ENCODE measurements at places on chromosomes 6 and 20. TPM values are rescaled to one million over a fixed set of nuclear protein-coding genes. Genes with fewer than 3 reads are reported as not detected.

DNA sequence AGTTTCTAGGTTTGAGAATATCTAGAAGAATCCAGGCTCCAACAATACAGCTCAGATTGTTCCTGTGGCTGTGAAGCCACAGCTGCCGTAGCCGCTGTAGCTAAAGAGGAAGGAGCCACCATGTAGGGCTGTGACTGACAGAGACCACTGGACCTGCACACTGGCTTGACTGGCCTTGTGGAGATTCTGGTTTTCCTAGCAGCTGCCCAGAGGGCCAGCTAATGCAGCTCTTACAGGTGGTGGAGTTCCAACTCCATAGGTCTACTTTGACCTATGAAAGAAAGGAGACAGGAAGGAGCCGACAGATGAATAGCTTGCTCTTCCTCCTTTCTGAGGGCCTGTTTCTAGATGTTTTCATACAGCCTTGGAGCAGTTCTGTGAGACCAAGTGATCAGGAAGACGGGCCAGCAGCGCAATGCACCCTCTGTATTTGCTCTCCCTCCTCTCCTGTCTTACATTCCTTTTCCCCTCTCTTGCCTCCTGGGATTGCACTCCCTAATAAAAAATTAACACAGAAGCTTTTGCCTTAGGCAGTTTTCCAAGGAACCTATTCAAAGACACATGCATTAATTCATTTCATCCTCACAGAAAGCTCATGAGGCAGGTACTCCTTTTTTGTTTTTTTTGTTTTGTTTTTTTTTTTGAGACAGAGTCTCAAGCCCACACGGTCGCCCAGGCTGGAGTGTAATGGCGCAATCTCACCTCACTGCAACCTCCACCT, 51.8 kb upstream of the MYB start:
- H3K4me1 ChIP-seq, result peaks cover 16% of the 10 kb centered on the region
- no peak overlapping the region for H3K27ac ChIP-seq
- DNase-seq, result no peak
- H3K27me3 ChIP-seq, result no peaks in the 10 kb centered on the region

DNA sequence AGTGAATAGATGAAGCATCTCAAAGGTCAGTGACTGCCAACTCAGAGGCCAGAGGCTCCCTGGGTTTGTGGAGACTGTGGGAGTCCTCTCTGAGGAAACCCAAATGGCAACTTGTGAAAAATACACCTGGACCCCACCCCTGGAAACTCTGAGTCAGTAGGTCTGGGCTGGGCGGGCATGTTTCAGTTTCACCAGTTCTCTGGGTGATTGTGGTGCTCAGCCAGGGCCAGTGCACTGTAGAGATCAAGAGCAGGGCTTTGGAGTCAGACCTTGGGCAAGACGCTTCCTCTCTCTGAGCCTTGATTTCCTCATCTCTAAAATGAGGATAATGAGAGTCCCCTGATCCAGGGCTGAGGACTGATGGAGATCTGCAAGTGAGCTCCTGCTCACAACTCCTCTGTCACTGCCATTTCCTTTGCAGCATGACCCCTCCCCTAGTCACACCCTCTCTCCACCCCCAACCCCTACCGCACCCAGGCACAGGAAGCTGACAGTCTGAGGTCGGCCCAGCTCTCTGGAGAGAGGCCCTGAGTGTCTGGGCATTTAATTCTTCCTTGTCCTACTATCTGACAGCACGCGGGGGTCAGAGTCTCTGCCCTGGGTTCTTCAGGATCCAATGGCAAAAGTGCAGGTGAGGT, 5.1 kb downstream of the DEF6 start:
- DNase-seq, result peak; percentile 52
- 0 out of 2 replicates have a peak overlapping the region, but pooled peaks have one; percentile 48 for H3K27ac ChIP-seq
- no peaks in the 10 kb centered on the region for H3K27me3 ChIP-seq
- H3K4me1 ChIP-seq, result peaks cover 34% of the 10 kb centered on the region

- H3K36me3 ChIP-seq, result no peaks in the 10 kb centered on the region
- no peaks in the 10 kb centered on the region for H3K27me3 ChIP-seq
- H3K27ac ChIP-seq, result no peak overlapping the region
- no peak for DNase-seq
- no peak overlapping the region for H3K4me3 ChIP-seq
Observed at GRCh38 chr6:127404133-127404532, 55.1 kb downstream of the KIAA0408 start.

DNA sequence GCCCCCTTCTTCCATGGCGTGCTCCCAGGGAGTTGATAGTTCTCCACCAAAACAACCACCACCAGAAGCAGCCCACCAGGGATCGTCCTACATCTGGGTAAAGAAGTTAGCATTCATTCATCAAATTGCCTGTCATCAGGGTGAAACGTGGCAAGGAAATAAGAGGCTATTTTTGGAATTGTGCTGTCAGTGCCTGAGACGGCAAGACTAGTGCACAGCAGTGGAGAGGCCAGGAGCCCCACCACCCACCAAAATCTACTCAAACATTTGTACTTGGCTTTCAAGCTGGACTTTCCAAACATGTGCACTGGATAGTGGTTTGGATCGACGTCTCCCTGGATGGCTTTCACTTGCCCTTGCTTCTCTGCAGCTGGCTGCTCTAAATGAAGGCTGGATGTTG, 44.8 kb downstream of the TXNDC5 start:
- no peaks in the 10 kb centered on the region for H3K4me1 ChIP-seq
- no peaks in the 10 kb centered on the region for H3K27me3 ChIP-seq
- H3K36me3 ChIP-seq, result no peaks in the 10 kb centered on the region
- H3K27ac ChIP-seq, result no peak overlapping the region

GRCh38 chr20:47493175-47493962, 8.3 kb upstream of the NCOA3 start:
- peaks cover 13% of the 10 kb centered on the region for H3K4me1 ChIP-seq
- H3K36me3 ChIP-seq, result no peaks in the 10 kb centered on the region
- no peak overlapping the region for H3K4me3 ChIP-seq
- H3K27me3 ChIP-seq, result no peaks in the 10 kb centered on the region

- H3K27me3 ChIP-seq, result no peaks in the 10 kb centered on the region
- H3K27ac ChIP-seq, result no peak overlapping the region
- no peak for DNase-seq
- no peak overlapping the region for H3K4me3 ChIP-seq
- no peaks in the 10 kb centered on the region for H3K4me1 ChIP-seq
Observed at GRCh38 chr6:129543981-129544380, 166.0 kb downstream of the ARHGAP18 start.

GRCh38 chr6:112780498-112781096, 433.5 kb downstream of the RFPL4B start:
- no peaks in the 10 kb centered on the region for H3K27me3 ChIP-seq
- H3K36me3 ChIP-seq, result no peaks in the 10 kb centered on the region
- no peak overlapping the region for H3K27ac ChIP-seq
- no peak overlapping the region for H3K4me3 ChIP-seq
- peaks cover 16% of the 10 kb centered on the region for H3K4me1 ChIP-seq
- DNase-seq, result peak; percentile 73

The BHLHE23 gene
- total RNA-seq, result 0.66 TPM

The SFT2D1 gene
- 48.0 TPM for total RNA-seq

GRCh38 chr6:169371344-169372127, 117.9 kb upstream of the THBS2 start:
- no peak overlapping the region for H3K4me3 ChIP-seq
- peak overlapping the region; percentile 20 for H3K27ac ChIP-seq
- DNase-seq, result peak; percentile 51
- H3K27me3 ChIP-seq, result no peaks in the 10 kb centered on the region

GRCh38 chr6:2579241-2579761, 171.4 kb downstream of the MYLK4 start:
- no peak overlapping the region for H3K27ac ChIP-seq
- peaks cover 7% of the 10 kb centered on the region for H3K36me3 ChIP-seq
- H3K4me3 ChIP-seq, result no peak overlapping the region

- H3K4me1 ChIP-seq, result peaks cover 14% of the 10 kb centered on the region
- H3K36me3 ChIP-seq, result no peaks in the 10 kb centered on the region
- no peak for DNase-seq
- H3K4me3 ChIP-seq, result no peak overlapping the region
- no peak overlapping the region for H3K27ac ChIP-seq
Observed at GRCh38 chr6:148328876-148329555, 13.6 kb upstream of the SASH1 start.

DNA sequence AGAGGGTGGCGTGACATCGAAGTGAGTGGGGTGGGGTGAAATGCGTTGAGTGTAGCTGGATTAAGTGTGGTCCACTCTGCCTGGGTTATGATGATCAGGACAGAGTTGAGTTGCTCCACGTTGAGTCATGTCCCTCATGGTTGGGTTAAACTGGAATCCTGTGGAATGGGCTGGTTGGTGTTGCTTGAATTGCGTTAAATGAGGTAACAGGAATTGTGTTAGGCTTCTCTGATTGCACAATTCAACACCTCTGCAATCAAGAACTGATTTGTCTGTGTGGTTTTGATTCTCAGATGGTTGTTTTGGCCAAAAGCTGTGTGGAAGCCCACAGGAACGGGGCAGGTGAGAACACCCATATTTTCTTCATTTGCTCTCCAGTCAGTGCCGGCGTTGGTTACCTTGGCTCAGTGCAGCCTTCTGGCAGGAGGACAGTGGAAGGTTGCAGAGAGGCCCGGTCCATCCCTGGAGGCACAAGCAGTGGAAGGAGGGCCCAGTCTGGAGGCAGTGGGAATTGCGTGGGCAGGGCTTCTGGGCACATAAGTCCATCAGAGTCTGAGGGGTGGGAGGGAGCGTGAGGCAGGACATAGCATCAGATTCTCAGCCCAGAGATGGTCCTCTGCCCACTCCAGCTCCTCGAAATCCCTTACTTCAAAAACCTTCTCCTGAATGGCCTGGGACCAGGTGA, 11.6 kb downstream of the NOTCH4 start:
- no peak overlapping the region for H3K4me3 ChIP-seq
- no peak for DNase-seq
- H3K27ac ChIP-seq, result 0 out of 2 replicates have a peak overlapping the region, but pooled peaks have one; percentile 10
- H3K36me3 ChIP-seq, result no peaks in the 10 kb centered on the region

- no peaks in the 10 kb centered on the region for H3K27me3 ChIP-seq
- no peak for DNase-seq
- no peak overlapping the region for H3K27ac ChIP-seq
- H3K4me1 ChIP-seq, result peaks cover 6% of the 10 kb centered on the region
Observed at GRCh38 chr6:12832226-12832735, 115.7 kb downstream of the PHACTR1 start.

The WFDC12 gene
- not detected for total RNA-seq

DNA sequence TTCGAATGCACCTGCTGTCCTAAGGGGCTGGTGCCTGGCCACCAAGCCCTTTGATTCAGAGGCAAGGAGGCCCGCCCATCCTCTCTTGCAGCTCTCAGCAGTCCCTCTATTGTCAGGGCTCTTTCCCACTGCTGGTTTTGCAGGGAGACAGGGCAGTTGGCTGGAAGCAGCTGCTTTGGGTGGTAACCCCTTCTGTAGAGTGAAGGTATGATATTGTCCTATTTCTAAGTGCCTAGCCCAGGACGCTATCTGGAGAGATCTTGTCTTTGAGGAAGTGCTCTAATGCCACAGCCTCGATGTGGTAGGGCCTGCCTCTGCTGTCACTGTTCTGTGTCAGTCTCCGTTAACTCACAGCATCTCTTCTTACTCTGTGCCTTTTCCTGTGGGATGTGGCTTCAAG, 5.6 kb downstream of the PLCG1 start:
- H3K27ac ChIP-seq, result 0 out of 2 replicates have a peak overlapping the region, but pooled peaks have one; percentile 20
- DNase-seq, result no peak
- no peak overlapping the region for H3K4me3 ChIP-seq
- no peaks in the 10 kb centered on the region for H3K27me3 ChIP-seq

DNA sequence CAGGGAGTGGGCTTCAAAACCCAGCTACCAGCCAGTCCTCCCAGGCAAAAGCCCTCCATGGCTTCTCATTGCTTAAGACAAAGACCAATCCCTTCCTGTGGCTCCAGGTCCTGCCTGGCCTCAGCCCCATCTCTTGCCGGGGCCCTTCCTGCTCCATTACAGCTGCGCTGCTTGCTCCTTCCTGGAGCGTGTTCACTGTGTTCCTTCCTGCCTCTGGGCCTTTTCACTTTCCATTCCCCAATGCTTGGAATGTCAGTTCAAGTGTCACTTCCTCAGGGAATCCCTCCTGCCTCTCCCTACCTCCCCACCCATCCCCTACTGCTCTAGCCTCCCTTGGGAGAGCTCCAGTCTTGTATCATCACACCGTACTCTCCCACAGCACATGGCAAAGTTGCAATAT, 11.1 kb upstream of the ITPR3 start:
- H3K4me3 ChIP-seq, result no peak overlapping the region
- H3K36me3 ChIP-seq, result peaks cover under 1% of the 10 kb centered on the region
- H3K4me1 ChIP-seq, result peaks cover 45% of the 10 kb centered on the region
- H3K27me3 ChIP-seq, result peaks cover 4% of the 10 kb centered on the region

DNA sequence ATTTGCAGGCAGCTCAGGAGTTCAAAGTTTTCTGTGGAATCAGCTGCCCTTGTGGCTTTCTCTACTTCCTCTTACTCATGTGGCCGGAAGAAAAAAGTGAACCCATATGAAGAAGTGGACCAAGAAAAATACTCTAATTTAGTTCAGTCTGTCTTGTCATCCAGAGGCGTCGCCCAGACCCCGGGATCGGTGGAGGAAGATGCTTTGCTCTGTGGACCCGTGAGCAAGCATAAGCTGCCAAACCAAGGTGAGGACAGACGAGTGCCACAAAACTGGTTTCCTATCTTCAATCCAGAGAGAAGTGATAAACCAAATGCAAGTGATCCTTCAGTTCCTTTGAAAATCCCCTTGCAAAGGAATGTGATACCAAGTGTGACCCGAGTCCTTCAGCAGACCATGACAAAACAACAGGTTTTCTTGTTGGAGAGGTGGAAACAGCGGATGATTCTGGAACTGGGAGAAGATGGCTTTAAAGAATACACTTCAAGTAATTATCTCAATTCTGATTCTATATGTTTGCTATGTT, 1.1 kb downstream of the MGME1 start:
- DNase-seq, result no peak
- peaks cover 55% of the 10 kb centered on the region for H3K36me3 ChIP-seq
- peaks cover 52% of the 10 kb centered on the region for H3K4me1 ChIP-seq
- peak overlapping the region; percentile 82 for H3K4me3 ChIP-seq

DNA sequence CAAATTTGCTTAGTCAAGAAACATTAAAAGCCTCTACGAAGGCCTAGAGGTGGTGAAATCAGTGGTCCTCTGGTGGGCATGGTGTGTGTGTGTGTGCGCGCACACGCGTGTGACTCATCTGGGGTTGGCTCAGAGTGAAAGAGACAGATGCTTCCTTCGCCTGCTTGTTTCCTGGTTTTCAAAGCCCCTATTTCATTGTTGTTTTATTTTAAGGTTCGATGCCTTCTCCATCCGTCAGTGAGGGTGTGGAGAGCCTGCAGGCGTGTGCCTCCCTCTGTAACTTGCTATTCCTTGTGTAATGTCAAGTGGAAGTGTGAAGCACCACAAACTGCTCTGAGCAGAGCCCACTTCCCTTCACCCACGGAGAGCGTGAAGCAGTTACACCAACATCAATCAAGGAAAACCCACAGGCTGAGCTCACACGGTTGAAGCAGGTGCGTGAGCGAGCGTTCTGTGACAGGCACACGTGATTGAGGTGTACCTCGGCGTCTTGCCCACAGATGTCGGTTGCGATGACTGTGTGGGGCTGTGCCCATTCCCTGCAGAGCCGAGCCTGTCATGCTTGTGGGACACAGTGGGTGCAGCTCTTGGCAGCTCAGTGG, 233.9 kb downstream of the PRL start:
- peaks cover 24% of the 10 kb centered on the region for H3K36me3 ChIP-seq
- no peak overlapping the region for H3K27ac ChIP-seq

- H3K4me3 ChIP-seq, result peak overlapping the region; percentile 83
- peaks cover 7% of the 10 kb centered on the region for H3K36me3 ChIP-seq
- no peak for DNase-seq
- no peaks in the 10 kb centered on the region for H3K27me3 ChIP-seq
- H3K27ac ChIP-seq, result peak overlapping the region; percentile 95
Observed at GRCh38 chr20:62066983-62067433, 1.3 kb upstream of the TAF4 start.

Data from WTC11 (cell line).